ENCODE measurements at places on chromosomes 12 and 14.

- DNase-seq = no peak
Measured at GRCh38 chr14:95462491-95462890, 54.0 kb downstream of the SYNE3 start.

- peak; percentile 83 for DNase-seq
Measured at GRCh38 chr14:68947802-68948201, 31.3 kb downstream of the ACTN1 start.

DNA sequence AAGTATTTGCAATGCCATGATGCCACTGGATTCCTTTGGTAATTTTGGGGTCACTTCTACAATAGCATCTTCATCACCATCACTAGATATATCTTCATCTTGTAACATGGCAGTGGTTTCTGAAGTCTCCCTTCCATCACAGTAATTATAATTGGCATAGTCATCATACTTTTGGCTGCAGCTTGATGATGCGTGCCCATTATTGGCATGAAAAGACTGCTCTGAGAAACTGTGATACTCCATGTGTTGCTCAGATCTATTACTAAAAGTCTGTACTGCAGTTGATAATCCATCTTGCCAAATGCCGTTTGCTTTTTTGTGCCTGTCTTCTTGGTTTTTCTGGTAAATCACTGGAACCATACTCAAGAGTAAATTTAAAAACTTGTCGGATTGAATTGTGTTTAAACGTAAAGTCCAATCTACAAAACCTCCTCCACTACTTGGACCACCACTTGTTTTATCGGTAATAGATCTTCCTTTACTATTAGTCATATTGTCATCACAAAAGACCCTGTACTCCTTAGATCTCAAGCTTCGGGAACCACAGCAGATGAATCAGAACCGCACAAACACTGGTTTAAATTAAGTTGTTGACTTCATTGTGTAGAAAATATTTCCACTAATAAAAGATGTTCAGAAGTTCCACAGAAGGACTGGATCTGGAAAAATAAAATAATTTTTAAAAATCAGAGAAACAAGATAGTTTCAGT, 29.9 kb downstream of the SLC41A2 start:
- no peak for DNase-seq

DNA sequence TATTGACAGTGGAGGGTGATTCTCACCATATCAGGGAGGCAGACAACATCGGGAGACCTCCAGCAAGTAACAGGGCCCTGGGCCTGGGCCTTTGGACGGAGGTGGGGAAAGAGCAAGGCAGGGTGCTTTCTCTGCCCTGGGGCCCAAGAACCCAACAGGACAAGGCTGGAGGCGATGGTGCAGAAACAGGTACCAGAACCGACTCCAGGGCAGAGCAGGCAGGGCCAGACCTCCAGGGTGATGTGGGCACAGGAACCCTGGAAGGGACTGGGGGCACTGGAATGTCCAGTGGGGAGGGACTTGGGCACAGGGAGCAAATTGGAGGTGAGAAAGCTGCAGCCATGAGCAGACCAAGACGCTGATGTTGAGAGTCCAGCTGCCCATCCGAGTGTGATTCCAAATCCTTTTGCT, 44.4 kb downstream of the PRMT8 start:
- no peak for DNase-seq

- DNase-seq = peak; percentile 49
Measured at GRCh38 chr12:98532687-98533304, 17.4 kb downstream of the TMPO start.

DNA sequence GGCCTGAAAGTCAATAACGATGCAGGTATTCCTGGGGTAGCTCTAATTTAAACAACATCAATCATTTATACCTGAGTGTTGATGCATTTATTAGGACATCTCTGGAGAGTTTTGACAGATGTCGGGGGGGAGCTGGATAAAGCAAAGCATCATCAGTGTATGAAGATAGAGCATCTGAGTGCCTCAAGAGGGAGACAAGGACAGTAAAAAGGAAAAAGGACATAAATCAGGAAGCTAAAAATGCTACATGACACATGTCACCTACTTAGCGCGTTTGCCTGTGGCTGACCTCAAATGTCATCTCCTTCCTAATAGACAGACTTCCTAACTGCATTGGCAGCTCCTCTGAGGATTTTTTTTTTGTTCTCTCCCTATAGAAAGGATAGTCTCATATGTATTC, 259.5 kb upstream of the PKP2 start:
- DNase-seq = no peak

DNA sequence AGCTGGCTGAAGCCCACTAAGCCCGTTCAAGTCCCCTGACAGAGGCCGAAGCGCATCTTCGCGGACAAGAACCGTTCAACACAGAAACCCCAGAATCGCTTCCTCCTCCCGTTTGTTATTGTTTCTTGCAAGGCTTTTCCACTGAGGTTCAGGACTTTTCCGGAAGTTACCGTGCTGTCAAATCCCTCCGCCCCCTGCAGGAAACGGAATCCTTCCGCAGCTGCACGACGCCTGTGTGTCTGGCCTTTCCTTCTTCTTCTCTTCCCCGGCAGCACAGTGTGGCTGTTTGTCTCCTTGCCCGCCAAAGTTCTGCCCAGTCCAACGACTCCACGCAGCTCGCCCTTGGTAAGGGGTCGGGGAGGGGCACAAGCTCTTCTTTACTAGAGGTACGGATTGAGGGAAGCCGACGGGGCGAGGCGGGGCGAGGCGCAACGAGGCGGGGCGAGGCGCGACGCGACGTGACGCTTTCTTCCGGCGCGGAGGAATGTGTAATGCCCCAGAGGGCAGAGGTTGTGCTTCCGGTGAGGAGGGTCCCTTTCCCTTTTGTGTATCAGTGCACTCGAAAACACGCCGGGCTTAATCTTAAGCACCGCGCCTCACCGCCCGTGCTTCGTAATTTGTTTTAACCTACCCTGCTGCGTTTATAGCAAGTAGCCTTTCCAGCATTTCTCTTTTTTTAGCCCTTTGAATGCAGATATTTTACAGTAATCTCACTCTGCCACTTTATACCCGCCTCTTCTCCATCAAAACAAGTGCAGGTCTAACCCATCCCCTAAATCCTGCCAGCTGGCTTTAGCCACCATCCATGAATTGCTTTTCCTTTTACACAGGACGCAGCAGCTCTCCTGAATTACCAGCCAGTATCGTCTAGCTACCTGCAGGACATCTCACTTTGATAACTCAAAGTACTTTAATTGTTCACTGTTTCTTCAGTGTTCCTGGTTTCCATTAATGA, at the start of gene KDM5A:
KDM5A (minus strand) TSS at position 179 of the 955 bp plus-strand sequence. CDS start 229 bp downstream, outside the sequence.
- peak; percentile 95 for DNase-seq

DNA sequence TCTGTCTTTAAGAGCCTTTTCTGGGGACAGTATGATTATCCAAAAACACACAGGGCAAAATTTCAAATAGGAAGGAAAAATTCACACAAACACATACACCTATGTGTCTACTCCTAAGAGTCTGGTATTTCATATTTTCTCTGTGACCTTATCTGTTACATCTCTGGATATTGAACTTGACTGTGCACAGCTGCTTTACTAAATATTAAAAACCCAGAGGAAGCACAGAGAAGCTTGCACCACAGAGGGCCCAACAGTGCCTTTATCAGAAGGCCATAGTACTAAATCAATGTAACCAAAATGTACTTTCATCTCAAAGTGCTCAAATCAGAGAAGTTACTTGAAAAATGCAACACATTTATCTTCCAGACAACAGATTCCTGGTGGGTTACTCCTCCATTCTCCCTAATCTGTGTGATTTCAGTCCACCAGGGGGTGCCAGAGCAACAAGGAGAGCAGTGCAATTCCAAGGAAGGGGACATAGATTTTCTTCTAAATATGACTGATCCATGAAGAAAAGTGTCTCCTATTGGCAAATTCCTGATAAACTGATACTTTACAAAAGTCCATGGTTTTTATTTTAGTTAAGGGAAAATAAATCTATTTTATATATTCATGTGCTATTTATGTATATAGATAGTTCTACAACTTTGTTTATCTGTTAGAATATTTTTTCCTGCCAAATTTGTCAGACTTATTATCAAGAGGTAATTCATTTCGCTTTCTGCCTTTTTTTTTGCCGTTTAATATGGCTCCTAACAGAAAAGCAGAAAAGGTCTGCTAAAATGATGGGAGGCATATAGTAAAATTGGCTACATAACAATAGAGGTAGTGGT, 617.6 kb downstream of the LRFN5 start:
- DNase-seq = peak; percentile 80

- DNase-seq = no peak
Measured at GRCh38 chr14:75167325-75167724, 9.1 kb downstream of the TMED10 start.

DNA sequence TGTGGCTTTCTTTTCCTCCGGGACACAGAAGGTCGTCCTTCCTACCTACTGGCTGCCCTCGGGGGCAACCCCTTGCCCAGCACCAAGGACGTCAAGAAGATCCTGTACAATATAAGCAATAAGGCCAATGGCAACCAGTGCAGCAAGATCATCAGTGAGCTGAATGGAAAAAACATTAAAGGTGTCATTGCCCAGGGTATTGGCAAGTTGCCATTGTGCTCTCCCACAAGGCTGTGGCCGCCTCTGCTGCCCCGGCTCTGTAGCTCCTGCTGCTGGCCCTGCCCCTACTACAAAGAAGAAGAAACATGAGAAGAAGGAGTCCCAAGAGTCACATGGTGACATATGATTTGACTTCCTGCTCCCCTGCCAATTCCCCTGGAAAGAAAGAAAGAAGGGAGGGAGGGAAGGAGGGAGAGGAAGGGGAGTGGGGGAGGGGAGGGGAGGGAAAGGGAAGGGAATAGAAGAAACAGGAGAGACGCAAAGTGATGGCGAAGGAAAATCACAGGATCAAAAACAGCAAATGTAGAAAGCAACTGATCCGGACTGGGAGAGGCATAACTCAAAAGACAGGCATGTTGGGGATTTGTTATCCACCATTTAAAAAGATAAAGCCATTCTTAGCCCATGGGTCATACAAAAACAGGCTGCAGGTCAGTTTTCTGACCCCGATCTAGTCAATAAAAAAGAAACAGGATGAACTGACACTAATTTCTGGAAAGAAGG, 61.3 kb upstream of the RESF1 start:
- peak; percentile 24 for DNase-seq
